Thoracic aorta (tissue), 2 donors: ENCODE measurements at places on chromosomes 7 and 10. TPM values are rescaled to one million over a fixed set of nuclear protein-coding genes. Genes with fewer than 3 reads are reported as not detected.

Gene COL1A2
- 1,356 TPM for total RNA-seq

DNA sequence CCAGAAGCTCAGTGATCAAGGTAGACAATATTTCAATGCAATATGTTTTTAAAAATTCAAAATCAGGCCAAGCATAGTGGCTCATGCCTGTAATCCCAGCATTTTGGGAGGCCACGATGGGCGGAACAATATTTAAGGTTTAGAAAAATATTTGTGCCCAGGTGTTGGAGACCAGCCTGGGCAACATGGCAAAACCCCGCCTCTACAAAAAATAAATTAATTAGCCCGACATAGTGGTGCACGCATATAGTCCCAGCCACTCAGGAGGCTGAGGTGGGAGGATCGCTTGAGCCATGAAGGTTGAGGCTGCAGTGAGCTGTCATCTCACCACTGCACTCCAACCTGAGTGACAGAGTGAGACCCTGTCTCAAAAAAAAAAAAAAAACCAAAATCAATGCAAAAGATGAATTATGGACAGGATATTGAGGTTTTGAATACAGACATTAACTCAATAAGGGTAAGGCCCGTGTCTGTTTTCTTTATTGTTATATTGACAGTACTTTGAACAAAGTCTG lies 913 bp upstream of the IFIT5 start:
- no peak for DNase-seq

- DNase-seq: no peak
These were observed 256.2 kb downstream of the GALNT17 start for GRCh38 chr7:71388181-71388580.

DNA sequence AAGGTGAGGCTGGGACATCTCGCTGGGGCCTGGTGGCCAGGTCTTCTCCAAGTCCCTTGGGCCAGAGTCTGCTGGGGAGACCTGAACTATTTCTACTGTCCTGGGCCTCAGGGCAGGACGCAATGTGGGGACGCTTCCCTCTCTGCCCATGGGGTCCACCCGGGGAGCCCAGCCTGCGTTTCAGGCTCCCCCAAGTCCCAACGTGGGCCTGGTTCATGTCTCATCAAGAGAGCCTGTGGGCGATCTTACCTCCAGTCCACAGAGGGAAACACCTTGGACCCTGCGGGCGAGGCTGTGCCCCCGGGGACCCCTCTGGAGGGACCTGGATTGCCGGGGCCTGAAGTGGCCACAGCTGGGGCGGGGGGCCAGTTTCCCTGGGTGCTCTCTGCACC lies 91.7 kb downstream of the DNAJB6 start:
- DNase-seq: no peak

Gene ITPRID1
- total RNA-seq: not detected

- DNase-seq: no peak
These were observed 1042.1 kb downstream of the TYW1 start for GRCh38 chr7:68038621-68039314.

- DNase-seq: no peak
These were observed 41.9 kb downstream of the PIP4K2A start for GRCh38 chr10:22672319-22673090.

Gene C10orf53
- not detected for total RNA-seq

GRCh38 chr7:140389445-140389844 lies 8.9 kb downstream of the SLC37A3 start:
- DNase-seq: no peak

Gene SLC39A12
- total RNA-seq: not detected

- no peak for DNase-seq
These were observed 19.8 kb upstream of the RASSF4 start for GRCh38 chr10:44939691-44940401.

DNA sequence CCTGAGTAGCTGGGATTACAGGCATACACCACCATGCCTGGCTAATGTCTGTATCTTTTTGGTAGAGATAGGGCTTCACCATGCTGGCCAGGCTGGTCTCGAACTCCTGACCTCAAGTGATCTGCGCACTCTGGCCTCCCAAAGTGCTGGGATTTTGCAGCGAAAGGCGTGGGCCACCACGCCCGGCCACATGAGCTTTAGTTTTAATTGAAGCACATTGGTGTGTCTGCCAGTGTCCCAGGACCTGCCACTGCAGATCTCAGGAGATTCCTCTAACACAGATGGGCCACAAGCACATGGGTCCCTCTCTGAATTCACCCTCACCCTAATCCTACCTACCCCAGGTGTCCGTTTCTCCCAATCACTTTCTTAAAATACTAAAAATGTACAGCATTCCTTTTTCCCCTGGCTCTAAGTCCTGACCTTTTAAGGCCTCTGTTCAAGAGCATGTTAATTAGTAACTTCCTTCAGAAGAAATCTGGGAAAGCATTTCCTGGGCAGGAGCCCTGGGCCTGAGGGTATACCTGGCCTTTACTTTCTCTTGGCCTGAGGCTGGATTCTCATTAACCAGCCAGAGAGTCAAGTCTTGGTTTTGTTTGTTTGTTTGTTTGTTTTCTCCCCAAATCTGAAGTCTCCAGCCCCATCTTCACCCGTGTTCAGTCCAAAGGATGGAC lies 82.6 kb downstream of the PRPF18 start:
- no peak for DNase-seq

Gene ZNF248
- 16.4 TPM for total RNA-seq

- no peak for DNase-seq
These were observed 36.3 kb downstream of the CFAP46 start for GRCh38 chr10:132906106-132906505.

GRCh38 chr10:88523739-88524400 lies 59.2 kb downstream of the RNLS start:
- no peak for DNase-seq

Gene PALD1
- total RNA-seq: 19.7 TPM

DNA sequence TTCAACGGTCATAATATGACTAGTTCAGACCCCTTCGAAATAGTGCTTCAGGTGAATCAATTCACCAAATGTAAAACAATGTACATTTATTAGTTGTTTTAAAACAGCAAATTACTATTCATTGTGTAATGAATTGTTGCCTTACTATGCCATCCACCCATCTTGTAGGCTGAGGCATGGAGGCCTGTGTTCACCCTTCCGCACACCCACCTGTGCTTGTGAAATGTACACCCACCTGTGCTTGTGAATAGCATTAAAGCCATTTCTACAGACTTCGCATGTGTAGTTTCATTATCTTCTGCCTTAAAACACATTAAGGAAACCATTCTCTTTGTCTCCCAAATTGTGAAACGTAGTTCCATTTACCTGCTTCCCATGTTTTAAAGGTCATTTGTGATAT lies 16.8 kb downstream of the CLRN3 start:
- no peak for DNase-seq
